Karpas-422 (cell line): ENCODE measurements at places on chromosomes 2 and 18.

GRCh38 chr2:187424146-187424545 is 23.9 kb downstream of the CALCRL start:
- DNase-seq, result no peak

DNA sequence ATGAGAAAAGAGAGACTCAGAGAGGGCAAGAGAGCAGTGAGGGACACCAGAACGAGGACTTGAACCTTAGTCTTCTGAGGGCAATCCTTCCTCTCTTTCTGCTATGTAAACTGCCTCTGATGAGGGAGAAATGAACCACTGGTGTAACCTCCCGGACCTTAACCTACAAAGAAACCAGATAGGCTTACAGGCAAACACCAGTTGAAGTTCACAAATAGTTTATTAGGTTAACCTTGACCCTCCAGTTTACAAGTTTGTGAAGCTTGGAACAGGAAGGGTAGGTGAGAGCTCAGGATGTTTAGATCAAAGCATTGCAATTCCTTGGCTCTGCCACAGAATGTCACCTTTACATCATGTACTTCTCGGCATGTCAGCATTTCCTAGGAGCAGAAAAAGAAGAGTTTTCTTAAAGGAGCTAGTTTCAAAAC is 486.4 kb upstream of the SPRED2 start:
- peak; percentile 61 for DNase-seq

DNA sequence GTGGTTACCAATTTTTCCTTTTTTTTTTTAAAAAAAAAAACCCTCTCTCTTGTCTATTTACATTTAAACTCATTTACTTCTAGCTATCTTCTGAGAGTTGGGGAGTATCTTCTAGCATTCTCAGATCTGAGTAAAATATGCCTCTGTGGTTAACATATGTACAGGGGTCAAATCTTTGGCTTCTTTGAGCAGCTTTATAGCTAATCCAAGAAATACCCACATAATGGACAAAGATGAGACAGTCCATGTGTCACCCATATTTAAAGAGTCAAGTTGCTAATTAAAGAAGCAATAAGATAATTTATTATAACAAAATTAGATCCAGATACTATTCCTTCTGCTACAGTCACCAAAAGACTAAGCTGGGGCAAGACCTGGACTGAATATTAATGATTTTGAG is 139.0 kb upstream of the HNRNPA3 start:
- DNase-seq, result no peak

- no peak for DNase-seq
Measured at GRCh38 chr2:26716769-26717168, 24.2 kb downstream of the KCNK3 start.

DNA sequence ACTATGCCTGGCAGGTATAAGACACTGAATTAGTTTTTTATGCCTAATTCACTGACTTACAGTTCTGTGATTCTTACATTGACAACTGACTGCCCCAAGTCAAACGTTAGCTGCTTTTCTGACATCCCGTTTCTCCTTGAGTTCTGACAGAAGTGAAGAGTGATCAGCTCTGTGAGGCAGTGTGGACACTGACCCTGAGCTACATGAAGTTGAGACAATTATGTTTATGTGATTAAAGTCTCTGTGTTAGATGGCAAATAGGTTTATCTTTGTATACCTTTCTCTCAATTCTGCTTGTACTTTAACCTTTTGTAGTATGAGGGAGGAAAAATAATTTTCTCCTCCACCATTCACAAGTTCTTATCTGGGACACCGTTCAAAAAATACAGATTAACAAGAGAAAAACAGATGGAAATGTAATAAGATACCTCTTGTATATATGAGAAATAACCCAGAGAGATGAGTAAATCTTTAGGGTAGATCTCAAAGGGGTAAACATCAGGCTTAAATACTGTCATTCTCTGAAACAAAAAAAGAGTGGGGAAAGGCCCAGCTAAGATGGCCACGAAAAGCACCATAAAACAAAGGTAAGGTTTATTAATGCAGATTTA is 85.4 kb upstream of the B3GNT2 start:
- DNase-seq, result no peak

GRCh38 chr2:172070936-172071335 is 14.4 kb upstream of the DLX1 start:
- no peak for DNase-seq

GRCh38 chr2:217413193-217413592 is 553.3 kb upstream of the TNP1 start:
- no peak for DNase-seq

- DNase-seq, result no peak
Measured at GRCh38 chr18:52874774-52875173, 534.8 kb downstream of the DCC start.

DNA sequence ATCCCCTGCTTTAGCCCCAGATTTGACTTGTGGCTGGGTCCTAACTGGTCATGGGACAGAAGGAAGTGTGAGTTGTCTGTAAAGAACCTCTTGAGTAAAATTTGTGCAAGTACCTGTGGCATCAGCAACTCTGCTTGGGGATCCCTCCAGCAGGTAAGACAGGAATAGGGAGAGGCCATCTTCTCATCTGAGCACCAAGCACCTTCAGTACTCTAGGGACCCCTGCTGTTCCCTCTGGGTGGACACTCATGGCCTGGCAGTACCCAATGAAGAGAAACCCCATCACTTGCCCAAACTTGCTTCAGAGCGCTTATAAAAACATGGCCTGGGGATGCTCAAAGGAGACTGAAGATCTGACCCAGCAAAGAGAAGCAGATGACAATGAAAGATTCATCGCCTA is 297.8 kb downstream of the SP3 start:
- DNase-seq, result no peak

- DNase-seq, result no peak
Measured at GRCh38 chr2:67954093-67954748, 108.6 kb downstream of the C1D start.

DNA sequence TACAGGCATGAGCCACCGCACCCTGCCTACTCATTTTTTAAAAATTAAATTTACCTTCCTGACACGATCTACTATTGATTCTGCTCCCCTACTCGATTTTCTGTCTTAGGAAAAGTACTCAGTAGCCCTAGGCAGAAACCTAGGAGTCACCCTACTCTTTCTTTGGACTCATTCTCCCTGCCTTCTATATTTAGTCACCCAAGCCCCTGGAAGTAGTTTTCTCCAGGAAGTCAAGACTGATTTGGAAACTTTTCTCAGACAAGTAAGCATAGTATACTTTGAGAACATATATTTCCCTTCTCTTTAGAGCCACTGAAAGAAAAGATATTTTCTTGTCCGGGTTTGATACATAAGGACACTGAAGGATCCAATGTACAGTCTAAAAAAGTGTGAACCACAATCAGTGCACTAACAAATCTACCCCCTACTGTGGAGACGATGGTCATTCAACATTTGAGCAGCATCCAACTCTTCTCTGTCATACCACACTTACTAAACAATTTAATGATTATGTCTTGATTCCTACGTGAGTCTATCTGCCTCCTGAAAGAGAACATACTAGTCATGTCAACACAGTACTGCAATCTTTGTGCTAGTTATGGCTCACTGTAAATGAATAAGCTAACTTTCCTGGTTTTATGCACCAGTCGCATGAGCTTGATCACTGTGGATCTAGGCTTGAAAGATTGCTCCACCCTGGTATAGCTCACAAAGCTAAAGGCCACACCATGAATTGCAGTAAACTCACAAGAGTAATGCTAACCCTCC is 19.8 kb downstream of the YWHAQ start:
- DNase-seq, result no peak

- DNase-seq, result no peak
Measured at GRCh38 chr18:9287036-9287435, 47.5 kb upstream of the TWSG1 start.

- no peak for DNase-seq
Measured at GRCh38 chr2:9258501-9258900, 51.9 kb downstream of the ASAP2 start.

DNA sequence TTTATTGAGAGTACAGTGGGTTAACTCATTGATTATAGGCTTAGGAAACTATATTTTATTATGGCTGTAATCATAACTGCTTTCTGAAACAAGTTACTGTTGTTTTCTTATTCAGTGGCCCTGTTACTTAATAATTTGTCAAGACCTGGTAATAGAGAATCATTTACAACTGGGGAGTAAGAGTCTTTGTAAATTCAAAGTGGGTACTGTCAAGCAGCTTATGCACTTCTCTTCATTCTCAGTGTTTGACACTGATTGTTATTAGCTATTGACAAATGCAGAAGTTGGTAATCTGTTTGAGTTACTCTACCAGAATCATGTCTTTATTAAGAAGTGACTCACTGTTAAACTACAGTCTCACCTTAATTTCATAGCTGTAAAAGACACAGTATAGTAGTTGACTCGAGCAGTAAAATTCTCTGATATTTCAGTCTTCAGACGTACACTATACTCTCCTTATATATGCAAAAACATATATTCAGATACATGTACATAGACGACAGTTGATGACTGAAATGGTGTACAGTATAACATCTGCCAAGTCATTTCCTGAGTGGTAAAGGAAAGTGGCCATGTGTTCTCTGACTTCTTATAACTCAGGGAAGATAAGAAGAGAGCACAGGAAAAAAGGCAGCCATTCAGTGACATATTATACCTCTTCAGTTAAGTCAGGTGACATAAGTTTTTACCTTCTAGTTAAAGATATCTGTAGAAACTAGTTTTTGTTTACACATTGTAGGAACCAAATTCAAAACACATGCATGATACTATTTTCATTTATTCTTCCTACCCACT is 36.0 kb upstream of the TTC27 start:
- DNase-seq, result no peak

- DNase-seq, result no peak
Measured at GRCh38 chr2:1868683-1869141, 124.4 kb upstream of the PXDN start.

- no peak for DNase-seq
Measured at GRCh38 chr18:38693104-38693503, 1127.5 kb upstream of the CELF4 start.

- no peak for DNase-seq
Measured at GRCh38 chr2:20313659-20314058, 37.0 kb downstream of the PUM2 start.

GRCh38 chr2:103265521-103265920 is 503.7 kb downstream of the TMEM182 start:
- no peak for DNase-seq

DNA sequence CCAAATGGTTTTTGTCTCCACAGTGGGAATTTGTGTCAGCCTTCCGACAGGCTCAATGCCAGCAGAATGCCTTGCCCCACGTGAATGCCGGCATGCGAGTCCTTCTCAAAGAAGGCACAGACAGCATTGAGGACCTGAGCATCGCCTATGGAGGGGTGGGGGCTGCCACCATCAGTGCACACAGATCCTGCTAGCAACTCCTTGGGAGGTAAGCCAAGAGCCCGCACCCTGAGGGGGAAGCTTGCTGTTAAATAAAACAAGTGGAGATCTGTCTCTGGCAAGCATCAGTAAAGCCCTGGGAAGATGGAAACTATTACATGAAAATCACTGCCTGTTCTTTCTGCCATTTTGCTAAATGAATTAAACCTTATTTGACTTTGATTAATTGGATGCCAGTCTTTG is 67.5 kb upstream of the BZW1 start:
- no peak for DNase-seq

GRCh38 chr2:230601510-230601909 is 111.1 kb upstream of the CAB39 start:
- DNase-seq, result peak; percentile 36

DNA sequence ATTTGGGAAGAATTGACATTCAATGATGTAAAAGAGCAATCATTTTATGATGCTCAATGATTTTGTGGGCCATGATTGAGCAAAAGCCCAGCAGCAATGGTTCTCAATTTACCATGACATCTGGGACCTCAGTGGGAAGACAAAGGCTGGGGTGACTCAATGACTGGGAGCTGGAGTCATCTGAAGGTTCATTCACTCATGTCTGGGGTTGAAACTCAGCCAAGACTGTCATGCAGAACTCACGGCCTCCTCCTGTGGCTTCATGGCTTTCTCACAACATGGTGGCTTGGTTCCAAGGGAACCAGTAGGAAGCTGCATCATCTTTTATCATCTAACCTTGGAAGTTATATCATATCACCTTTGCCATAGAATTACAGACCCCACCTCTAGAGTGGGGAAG is 45.1 kb upstream of the CD226 start:
- DNase-seq, result no peak

GRCh38 chr2:64630752-64631151 is 23.0 kb downstream of the SERTAD2 start:
- DNase-seq, result no peak

- no peak for DNase-seq
Measured at GRCh38 chr2:17615147-17615546, 74.7 kb downstream of the VSNL1 start.

DNA sequence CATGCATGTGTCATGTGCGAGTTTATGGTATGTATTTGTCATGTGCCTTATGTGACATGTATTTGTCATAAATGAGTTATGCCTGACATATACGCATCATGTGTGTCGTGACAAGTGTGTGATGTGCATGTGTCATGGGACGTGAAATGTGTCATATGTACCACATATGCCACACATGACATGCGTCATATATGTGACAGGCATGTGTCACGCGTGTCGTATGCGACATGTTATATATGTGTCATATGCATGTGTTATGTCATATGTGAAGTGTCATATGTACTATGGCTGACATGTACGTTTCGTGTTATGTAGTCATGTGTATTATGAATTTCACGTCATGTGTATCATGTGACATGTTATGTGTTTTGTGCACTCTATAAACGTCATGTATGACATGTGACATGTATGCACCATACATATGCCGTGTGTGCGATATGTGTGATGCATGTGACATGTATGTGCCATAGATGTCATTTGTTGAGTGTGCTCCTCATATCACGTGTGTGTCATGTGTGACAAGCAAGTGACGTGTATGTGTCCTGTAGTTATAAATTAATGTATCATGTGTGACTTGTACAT is 2152.3 kb upstream of the PIK3C3 start:
- no peak for DNase-seq

GRCh38 chr2:203052539-203052938 is 37.9 kb downstream of the NBEAL1 start:
- DNase-seq, result no peak

GRCh38 chr2:234910186-234910679 is 41.6 kb upstream of the SH3BP4 start:
- no peak for DNase-seq

GRCh38 chr2:179174240-179174639 is 90.4 kb downstream of the SESTD1 start:
- DNase-seq, result no peak

GRCh38 chr2:177523781-177524180 is 131.2 kb downstream of the AGPS start:
- DNase-seq, result no peak

GRCh38 chr2:105515581-105516415 is 116.9 kb upstream of the FHL2 start:
- DNase-seq, result no peak

DNA sequence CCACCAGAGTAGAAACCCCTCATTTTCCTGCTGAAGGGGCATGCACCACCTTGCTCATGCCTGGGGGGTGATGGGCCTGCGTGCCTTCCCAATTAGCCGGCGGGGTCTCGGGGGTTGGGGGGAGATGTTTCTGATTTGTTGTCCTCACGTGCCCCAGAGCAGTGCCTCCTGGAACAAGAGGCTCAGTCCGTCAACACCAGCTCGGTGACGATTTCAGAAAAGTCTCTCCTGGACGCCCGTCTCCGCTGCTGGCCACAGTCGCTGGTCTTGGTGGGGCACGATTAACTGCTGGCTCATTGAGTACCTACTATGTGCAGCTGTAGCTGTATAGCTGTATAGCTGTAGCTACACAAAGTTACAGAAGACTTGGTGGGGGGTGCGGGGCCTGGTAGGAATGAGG is 4.4 kb downstream of the ACKR3 start:
- no peak for DNase-seq
